ENCODE measurements at places on chromosomes 13 and 19.

DNA sequence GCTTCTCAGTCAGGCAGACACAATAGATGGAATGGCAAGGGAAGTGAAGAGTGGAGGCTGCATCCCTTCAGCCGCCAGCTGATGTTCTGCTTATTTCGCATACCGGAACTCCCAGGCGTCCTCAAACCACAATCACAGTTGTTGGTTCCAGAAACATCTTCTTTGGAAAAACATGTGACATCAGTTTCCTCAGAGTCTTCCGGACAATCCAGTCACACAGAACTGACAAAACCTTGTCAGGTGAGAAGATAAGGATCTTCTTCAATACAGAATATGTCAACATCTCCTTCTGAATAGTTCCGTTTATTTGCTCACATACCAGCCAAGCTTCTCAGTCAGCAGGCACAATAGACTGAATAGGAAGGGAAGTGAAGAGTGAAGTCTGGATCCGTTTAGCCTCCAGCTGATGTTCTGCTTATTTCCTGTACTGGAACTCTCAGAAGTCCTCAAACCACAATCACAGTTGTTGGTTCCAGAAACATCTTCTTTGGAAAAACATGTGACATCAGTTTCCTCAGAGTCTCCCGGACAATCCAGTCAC lies 45.1 kb upstream of the CEACAM21 start:
- no peak for DNase-seq

GRCh38 chr13:25899464-25899863 lies 152.4 kb downstream of the SHISA2 start:
- no peak for DNase-seq

DNA sequence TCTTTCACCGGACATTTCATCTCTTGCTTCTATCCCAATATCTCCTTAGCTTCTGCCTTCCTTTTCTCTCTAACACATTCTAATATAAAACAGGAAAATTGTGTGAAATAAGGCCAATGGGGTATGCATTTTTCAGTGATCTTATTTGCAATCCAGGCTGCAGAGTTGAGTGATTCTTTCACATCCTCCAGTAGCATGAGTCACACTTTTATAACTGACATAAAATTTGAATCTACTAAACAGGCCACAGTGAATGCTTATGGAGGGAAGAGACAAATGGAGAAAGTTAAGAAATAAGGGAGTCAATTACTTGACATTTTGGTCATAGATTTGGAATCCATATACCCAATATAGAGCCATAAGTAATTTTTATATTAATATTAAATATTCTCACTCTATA lies 1037.0 kb upstream of the SPRY2 start:
- no peak for DNase-seq

DNA sequence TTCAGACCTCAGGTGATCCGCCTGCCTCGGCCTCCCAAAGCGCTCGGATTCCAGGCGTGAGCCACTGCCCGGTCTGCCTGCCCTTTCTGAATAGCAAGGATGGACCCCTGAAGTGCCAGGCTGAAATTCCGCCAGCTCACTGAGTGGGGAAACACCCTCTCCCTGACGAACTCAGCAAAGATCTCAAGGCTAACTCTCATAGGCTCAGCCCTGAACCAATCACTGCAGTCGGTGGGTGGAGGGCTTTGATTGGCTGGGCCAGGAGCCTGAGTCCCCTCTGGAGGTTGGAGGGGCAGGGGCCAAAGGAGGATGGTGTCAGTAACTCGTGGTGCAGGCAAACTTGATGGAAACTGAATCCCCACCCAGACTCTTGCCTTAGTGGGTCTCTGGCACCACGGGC lies 11.2 kb upstream of the COMP start:
- DNase-seq, result no peak

GRCh38 chr13:32229443-32229842 lies 85.7 kb downstream of the ZAR1L start:
- DNase-seq, result no peak

- DNase-seq, result no peak
These were observed 8.4 kb downstream of the WIZ start for GRCh38 chr19:15441317-15441716.

DNA sequence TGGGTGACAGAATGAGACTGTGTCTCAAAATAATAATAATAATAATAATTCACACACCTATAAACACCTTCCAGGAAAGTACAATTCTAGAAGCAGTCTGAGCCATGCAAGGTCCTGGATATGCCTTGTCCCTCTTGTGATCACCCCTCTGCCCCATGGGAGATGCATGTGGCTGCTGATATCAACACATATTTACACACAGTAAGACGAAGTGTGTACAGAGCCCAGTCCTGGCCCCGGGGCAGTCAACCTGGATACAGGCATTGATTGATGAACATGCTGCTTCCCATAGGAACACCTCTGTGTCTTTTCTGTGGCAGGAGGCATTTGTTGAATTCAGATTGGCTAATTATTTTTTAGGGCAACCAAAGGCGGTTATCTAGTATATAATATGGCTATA lies 3.2 kb downstream of the SULT2A1 start:
- DNase-seq, result no peak

GRCh38 chr13:57918913-57919312 lies 287.4 kb downstream of the PCDH17 start:
- no peak for DNase-seq

All from GM12892 (cell line).